Left lung (tissue), 14 donors: ENCODE measurements at places on chromosomes 2 and 18.
A peak's percentile ranks its signal among the peaks of the same experiment; 100 is the strongest.

DNA sequence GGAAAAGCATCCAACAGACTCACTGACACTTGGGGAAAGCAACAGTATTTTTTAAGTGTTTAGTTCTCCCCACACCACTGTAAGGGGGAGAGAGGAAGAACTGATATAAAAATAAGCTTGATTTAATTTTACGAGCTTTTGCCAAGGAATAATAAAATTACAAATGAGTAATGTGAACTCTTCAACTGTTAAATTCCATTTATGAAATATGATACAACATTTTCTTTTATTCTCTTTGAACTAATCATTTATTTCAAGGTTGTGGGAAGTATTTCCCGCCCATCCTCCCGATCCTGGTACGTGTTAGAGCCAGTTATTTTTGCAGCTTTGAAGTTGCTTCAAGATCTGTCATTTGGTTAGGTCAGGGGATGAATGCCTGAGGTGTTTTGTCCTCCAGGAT is 35.2 kb downstream of the WDPCP start:
- H3K27me3 ChIP-seq, result no peaks in the 10 kb centered on the region
- H3K36me3 ChIP-seq, result no peaks in the 10 kb centered on the region
- no peak overlapping the region for H3K4me3 ChIP-seq

DNA sequence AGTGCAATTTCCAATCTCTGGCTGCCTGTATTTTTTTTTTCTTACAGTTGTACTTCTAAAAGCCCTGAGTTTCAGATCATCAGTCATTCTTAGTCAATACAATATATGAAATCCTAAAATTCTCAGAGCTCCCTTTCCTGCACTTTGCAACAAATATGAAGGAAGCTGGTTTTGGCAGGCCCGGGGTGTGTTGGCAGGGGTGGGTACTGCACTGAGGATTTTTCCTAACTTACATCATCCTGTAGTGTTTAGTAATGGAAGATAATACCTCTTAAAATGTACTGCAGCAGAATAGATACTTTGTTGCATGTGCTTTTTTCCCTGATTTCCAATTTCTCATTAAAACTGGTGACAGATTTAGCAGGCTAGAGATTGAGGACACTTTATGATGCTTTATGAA is 374.6 kb downstream of the PTH2R start:
- H3K36me3 ChIP-seq, result no peaks in the 10 kb centered on the region
- no peaks in the 10 kb centered on the region for H3K4me1 ChIP-seq
- no peak for DNase-seq
- no peaks in the 10 kb centered on the region for H3K27me3 ChIP-seq
- H3K4me3 ChIP-seq, result no peak overlapping the region

- H3K4me1 ChIP-seq, result no peaks in the 10 kb centered on the region
- H3K27me3 ChIP-seq, result no peaks in the 10 kb centered on the region
- H3K4me3 ChIP-seq, result no peak overlapping the region
- H3K27ac ChIP-seq, result no peak overlapping the region
- DNase-seq, result no peak
Observed at GRCh38 chr18:56076723-56077122, 488.7 kb upstream of the TCF4 start.

GRCh38 chr2:38521835-38522234 is 80.9 kb downstream of the HNRNPLL start:
- no peaks in the 10 kb centered on the region for H3K4me1 ChIP-seq
- no peak for DNase-seq
- H3K27ac ChIP-seq, result no peak overlapping the region
- H3K4me3 ChIP-seq, result no peak overlapping the region
- H3K36me3 ChIP-seq, result no peaks in the 10 kb centered on the region

DNA sequence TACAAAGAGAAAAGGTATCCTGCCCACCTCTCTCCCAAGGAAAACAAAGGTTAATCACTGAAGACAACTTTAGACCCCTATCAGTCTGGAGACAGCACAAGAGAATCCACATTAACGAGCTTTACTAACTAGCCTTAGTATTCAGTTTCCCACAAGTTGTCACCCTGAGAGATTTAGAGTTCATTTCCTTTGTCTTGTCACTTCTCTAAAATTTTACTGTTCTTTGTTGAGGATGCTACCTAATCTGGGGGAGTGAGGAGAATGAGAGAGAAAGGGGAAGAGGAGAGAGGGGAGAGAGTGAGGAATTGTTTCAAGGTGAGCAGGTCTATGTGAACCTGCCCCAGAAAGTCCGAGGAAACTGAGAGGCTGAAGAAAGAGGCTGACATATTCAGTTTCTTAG is 28.4 kb downstream of the C2orf76 start:
- no peak overlapping the region for H3K4me3 ChIP-seq
- H3K36me3 ChIP-seq, result no peaks in the 10 kb centered on the region
- H3K4me1 ChIP-seq, result no peaks in the 10 kb centered on the region
- no peak for DNase-seq

GRCh38 chr2:38214209-38214717 is 138.3 kb upstream of the CYP1B1 start:
- no peak overlapping the region for H3K4me3 ChIP-seq
- DNase-seq, result no peak
- no peak overlapping the region for H3K27ac ChIP-seq
- H3K4me1 ChIP-seq, result no peaks in the 10 kb centered on the region

DNA sequence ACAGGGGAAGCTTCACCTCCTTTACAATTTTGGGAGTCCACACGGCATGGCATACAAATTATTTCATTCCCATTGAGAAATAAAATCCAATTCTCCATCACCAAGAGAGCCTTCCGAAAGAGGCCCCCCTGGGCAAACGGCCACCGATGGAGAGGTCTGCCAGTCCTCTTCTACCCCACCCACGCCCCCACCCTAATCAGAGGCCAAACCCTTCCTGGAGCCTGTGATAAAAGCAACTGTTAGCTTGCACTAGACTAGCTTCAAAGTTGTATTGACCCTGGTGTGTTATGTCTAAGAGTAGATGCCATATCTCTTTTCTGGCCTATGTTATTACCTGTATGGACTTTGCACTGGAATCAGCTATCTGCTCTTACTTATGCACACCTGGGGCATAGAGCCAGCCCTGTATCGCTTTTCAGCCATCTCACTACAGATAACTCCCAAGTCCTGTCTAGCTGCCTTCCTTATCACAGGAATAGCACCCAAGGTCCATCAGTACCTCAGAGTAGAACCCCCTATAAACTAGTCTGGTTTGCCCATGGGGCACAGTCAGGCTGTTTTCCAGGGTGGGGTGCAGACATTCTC is 58.3 kb downstream of the BCL11A start:
- no peak overlapping the region for H3K4me3 ChIP-seq
- H3K36me3 ChIP-seq, result no peaks in the 10 kb centered on the region
- H3K27me3 ChIP-seq, result no peaks in the 10 kb centered on the region
- no peak for DNase-seq
- no peak overlapping the region for H3K27ac ChIP-seq

DNA sequence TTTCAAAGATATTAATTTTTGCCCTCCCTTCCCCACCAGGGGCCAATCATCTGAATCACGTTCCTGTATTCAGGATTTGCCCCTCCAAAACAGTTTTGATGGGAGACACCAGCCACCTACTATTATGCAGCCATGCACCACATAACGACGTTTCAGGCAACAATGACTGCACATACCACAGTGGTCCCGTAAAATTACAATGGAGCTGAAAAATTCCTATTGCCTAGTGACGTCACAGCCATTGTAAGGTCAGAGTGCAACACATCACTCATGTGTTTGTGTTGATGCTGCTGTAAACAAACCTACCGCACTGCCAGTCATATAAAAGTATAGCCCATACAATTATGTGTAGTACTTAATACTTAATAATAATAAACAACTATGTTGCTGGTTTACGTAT is 22.6 kb downstream of the ITM2C start:
- no peak overlapping the region for H3K27ac ChIP-seq
- DNase-seq, result no peak
- H3K4me3 ChIP-seq, result no peak overlapping the region
- H3K27me3 ChIP-seq, result no peaks in the 10 kb centered on the region
- H3K36me3 ChIP-seq, result no peaks in the 10 kb centered on the region

GRCh38 chr2:221104361-221104811 is 467.7 kb downstream of the EPHA4 start:
- DNase-seq, result peak; percentile 65
- H3K27me3 ChIP-seq, result no peaks in the 10 kb centered on the region
- H3K36me3 ChIP-seq, result no peaks in the 10 kb centered on the region
- H3K4me3 ChIP-seq, result no peak overlapping the region

GRCh38 chr2:2879781-2880180 is 497.8 kb downstream of the EIPR1 start:
- no peaks in the 10 kb centered on the region for H3K27me3 ChIP-seq
- no peak overlapping the region for H3K4me3 ChIP-seq

DNA sequence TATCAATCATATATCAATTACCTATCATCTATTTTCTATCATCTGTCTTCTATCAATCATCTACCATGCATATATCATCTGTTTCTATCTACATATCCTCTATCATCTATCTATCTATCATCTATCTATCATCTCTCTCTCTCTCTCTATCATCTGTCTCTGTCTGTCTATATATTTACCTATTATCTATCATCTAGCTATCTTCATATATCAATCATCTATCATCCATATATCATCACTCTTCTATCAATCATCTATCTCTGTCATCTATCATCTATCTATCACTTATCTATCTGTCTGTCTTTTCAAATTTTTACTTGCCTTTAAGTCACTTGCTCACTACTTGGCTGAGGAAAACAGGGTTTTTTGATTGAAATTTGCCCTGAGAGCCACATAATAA is 592.3 kb downstream of the DCDC2C start:
- no peak overlapping the region for H3K27ac ChIP-seq
- no peaks in the 10 kb centered on the region for H3K4me1 ChIP-seq
- no peak for DNase-seq
- no peaks in the 10 kb centered on the region for H3K36me3 ChIP-seq
- H3K4me3 ChIP-seq, result no peak overlapping the region
- H3K27me3 ChIP-seq, result no peaks in the 10 kb centered on the region

- peaks cover 6% of the 10 kb centered on the region for H3K4me1 ChIP-seq
- H3K36me3 ChIP-seq, result no peaks in the 10 kb centered on the region
- peak; percentile 25 for DNase-seq
- no peak overlapping the region for H3K27ac ChIP-seq
- no peaks in the 10 kb centered on the region for H3K27me3 ChIP-seq
- H3K4me3 ChIP-seq, result no peak overlapping the region
Observed at GRCh38 chr2:215702116-215702902, 266.4 kb upstream of the FN1 start.

DNA sequence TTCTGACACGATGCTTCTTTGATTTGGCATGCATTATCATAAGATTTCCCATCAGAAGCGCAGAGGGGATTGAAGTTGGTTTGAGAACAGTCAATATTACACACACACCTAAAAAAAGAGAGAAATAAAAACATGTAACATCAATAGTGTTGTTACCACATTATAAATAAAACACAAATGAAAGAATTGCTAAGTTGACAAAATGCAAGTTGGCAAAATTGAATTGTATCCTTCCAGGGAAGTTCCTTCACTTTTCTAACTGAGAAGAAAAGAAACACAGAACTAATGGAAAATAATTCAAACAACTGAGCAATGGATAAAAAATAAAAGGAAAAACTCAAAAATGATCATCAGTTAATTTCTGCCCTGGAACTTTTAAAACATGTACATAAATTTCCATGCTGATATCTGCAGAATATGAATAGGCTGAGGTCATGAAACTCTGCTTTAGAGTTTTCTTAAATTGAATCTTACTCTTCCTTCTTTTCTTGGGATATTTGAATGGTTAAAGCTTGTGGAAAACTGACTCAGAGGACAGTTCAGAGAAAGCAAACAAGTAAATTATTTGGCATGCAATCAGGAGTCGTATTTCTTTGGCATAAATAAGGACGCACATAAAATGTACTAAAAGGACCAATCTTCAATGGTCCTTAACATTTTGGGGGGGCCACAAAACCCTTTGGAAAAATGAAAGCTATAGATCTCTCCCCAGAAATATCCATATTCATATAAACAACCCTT is 152.4 kb upstream of the CAVIN2 start:
- no peak for DNase-seq
- no peak overlapping the region for H3K4me3 ChIP-seq
- H3K36me3 ChIP-seq, result no peaks in the 10 kb centered on the region
- H3K27ac ChIP-seq, result no peak overlapping the region

GRCh38 chr2:32976409-32977063 is 29.8 kb downstream of the LTBP1 start:
- DNase-seq, result no peak
- no peaks in the 10 kb centered on the region for H3K27me3 ChIP-seq
- no peaks in the 10 kb centered on the region for H3K36me3 ChIP-seq
- H3K4me1 ChIP-seq, result no peaks in the 10 kb centered on the region

- H3K27ac ChIP-seq, result peak overlapping the region; percentile 84
- H3K27me3 ChIP-seq, result no peaks in the 10 kb centered on the region
- no peak overlapping the region for H3K4me3 ChIP-seq
- H3K36me3 ChIP-seq, result no peaks in the 10 kb centered on the region
Observed at GRCh38 chr2:74206180-74206688, 7.8 kb downstream of the MTHFD2 start.

DNA sequence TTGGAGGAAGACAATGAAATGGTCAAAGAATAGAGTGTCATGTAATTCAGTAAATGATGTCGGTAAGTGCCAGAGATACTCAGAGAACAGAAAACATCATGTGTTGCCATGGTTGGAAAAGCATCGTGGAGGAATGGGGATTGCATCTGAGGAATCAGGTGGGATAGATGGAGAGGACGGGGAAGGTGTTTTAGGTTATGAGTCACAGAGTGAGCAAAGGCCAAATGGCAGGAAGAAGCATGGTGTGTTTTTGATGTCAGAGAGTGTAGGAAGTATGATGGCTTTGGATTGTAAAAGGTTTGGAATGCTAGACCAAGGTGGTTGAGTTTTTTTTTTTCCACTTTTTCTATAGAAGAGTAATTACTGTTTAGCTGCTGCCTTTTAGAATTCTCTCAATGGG is 27.5 kb upstream of the CD28 start:
- peaks cover 20% of the 10 kb centered on the region for H3K4me1 ChIP-seq
- no peaks in the 10 kb centered on the region for H3K27me3 ChIP-seq
- H3K4me3 ChIP-seq, result no peak overlapping the region

GRCh38 chr2:157786663-157787363 is 89.3 kb downstream of the ACVR1 start:
- H3K36me3 ChIP-seq, result no peaks in the 10 kb centered on the region
- no peak overlapping the region for H3K27ac ChIP-seq
- peaks cover 38% of the 10 kb centered on the region for H3K4me1 ChIP-seq
- DNase-seq, result no peak

- peaks cover 26% of the 10 kb centered on the region for H3K4me1 ChIP-seq
- no peaks in the 10 kb centered on the region for H3K27me3 ChIP-seq
- H3K4me3 ChIP-seq, result no peak overlapping the region
- peak; percentile 80 for DNase-seq
- H3K27ac ChIP-seq, result peak overlapping the region; percentile 81
- no peaks in the 10 kb centered on the region for H3K36me3 ChIP-seq
Observed at GRCh38 chr2:38187541-38188011, 111.6 kb upstream of the CYP1B1 start.

- no peak overlapping the region for H3K27ac ChIP-seq
- no peak overlapping the region for H3K4me3 ChIP-seq
- peaks cover 76% of the 10 kb centered on the region for H3K4me1 ChIP-seq
- H3K27me3 ChIP-seq, result no peaks in the 10 kb centered on the region
- DNase-seq, result no peak
Observed at GRCh38 chr2:136013955-136014354, 28.5 kb upstream of the DARS1 start.
